ENCODE measurements at places on chromosomes 13 and 19. TPM values are rescaled to one million over a fixed set of nuclear protein-coding genes. Genes with fewer than 3 reads are reported as not detected.

COMP gene
- total RNA-seq = 5.1 TPM

ZNF805 gene
- total RNA-seq = 19.5 TPM

AMER2 gene
- total RNA-seq = not detected

CEACAM20 gene
- not detected for total RNA-seq

SIGLEC10 gene
- 1.2 TPM for total RNA-seq

HMG20B gene
- 87.9 TPM for total RNA-seq

DKKL1 gene
- not detected for total RNA-seq

CGB8 gene
- not detected for total RNA-seq

Data from suprapubic skin (tissue), 4 donors.